T-helper 1 cell (primary cell): ENCODE measurements at places on chromosomes 12 and 14.

- DNase-seq = no peak
Measured at GRCh38 chr12:31318657-31319269, 7.2 kb downstream of the SINHCAF start.

GRCh38 chr12:54624315-54625279 is 10.1 kb downstream of the LACRT start:
- DNase-seq = no peak

- DNase-seq = no peak
Measured at GRCh38 chr12:26058818-26059217, 66.0 kb downstream of the BHLHE41 start.

DNA sequence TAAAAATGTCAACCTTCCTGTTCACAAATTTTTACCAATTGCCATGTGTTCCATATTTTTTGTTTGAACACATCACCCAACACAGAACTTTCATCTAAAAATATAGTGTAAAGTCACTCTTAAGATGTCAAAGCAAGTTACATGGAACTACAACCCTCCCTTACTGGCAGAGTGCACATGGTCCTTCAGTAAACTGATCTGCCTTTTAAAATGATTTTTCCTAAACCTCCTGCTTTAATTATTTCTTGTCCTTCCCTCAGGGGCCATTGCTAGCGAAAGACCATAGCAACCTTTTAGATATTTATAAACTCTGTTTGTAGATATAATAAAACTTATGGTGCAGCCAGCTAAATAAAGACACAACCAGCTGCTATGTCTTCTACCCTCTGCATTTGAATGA is 255.2 kb upstream of the FAR2 start:
- DNase-seq = no peak

GRCh38 chr14:82047777-82048470 is 514.3 kb upstream of the SEL1L start:
- no peak for DNase-seq

- DNase-seq = no peak
Measured at GRCh38 chr12:4047421-4047820, 174.2 kb upstream of the PARP11 start.

GRCh38 chr14:36485773-36486172 is 34.3 kb downstream of the NKX2-1 start:
- DNase-seq = no peak

GRCh38 chr12:117114784-117115183 is 15.6 kb upstream of the TESC start:
- no peak for DNase-seq

DNA sequence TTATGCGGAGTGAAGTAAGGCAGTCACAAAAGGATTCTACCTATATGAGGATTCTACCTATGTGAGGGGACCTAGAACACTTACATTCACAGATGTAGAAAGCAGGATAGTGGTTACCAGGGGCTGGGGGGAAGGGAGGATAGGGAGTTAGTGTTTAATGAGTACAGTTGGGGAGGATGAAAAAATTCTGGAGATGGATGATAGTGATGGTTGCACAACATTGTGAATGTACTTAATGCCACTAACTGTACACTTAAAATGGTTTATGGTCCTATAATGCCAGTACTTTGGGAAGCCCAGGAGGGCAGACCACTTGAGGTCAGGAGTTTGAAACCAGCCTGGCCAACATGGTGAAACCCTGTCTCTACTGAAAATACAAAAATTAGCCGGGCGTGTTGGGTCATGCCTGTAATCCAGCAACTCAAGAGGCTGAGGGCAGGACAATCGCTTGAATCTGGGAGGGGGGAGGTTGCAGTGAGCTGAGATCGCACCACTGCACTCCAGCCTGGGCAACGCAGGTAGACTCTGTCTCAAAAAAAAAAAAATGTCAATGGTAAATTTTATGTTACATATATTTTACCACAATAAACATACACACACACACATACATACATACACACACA is 25.4 kb downstream of the SVOP start:
- no peak for DNase-seq

DNA sequence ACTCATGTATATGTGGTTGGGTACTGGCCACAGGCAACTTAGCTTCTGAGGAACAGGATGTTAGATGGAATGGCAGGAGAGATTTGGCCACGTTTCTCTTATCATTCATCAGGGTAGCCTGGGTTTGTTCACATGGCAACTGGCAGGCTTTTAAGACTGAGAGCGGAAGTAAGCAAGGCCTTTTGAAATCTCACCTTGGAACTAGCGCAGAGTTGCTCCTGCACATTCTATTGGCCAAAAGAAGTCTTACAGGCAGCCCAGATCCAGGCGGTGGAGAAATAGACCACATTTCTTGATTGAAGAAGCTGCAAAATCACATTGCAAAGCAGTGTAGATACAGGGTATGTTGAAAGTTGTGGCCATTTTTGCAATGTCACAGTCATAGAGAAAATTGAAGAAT is 3.7 kb downstream of the CLEC4A start:
- no peak for DNase-seq

DNA sequence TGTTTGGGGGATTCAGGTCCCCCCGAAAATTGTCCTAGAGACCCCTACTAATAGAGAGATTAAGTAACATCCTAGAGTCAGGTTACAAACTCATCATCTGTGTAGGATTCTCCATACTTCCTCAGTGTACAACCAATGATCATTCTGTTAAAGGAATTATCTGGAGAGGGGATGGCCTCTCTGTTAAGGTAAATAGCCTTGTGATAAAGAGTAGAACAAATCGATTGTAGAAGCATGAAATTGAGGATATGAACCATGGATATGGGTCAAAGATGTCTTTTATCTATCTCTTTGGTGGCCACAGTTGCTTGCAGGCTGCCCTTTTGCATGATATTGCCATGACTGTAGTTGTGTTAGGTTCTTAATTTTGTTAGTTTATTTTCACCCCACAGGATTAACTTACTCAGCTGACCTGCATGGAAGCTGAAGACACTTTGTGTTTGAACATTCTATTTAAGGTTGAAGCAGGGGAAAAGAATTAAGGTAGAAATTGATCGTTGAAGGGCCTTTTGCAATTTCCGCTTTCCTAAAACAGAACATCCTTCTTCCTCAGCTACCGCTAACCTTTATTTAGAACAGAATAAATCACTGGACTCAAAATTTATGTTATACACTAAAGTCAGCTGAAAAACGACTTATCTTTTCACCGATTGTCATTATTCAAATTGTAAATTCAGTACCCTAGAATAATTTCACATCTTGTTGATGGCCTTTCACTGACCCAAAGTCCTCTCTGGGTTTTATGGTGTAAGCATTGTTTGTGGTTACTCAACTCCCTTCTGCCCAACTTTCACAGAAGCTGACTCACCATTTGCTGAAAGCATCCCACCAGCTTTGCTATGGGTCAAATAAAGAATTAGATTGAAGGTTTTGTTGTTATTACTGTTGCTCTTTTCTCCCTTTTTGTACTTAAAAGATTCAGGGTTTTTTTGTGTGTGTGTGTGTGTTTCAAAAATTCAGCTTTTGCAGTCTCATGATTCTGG is 52.3 kb downstream of the IRAK3 start:
- no peak for DNase-seq

DNA sequence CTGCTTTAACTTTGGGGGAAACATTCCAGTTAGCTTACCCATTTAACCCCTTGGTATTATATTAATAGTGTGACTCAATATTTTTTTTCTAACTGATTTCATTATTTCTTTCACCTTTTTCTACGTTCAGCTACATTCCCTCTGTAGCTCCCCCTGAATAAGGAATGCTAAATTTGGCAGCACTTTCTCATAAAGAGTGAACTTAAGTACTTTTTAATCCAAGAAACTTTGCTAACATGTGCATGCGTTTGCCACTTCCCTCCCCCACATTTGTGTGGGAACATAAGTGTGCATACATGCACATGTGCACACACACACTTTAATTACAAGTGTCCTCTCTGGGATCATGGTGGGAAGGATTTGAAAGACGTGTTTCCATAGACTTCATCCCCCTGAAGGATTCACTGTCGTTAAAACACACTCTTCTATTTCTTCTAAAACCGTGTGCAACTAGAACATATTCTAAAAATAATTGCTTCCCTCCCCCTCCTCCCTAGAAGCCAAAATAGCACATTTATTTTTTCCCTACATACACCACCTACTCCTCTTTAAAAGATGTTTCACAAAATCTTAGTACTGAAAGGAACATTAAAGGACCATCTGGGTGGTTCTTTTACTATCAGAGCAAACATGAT is 142.6 kb downstream of the PPM1H start:
- no peak for DNase-seq

GRCh38 chr14:91511043-91511383 is 903 bp upstream of the PPP4R3A start:
- no peak for DNase-seq

DNA sequence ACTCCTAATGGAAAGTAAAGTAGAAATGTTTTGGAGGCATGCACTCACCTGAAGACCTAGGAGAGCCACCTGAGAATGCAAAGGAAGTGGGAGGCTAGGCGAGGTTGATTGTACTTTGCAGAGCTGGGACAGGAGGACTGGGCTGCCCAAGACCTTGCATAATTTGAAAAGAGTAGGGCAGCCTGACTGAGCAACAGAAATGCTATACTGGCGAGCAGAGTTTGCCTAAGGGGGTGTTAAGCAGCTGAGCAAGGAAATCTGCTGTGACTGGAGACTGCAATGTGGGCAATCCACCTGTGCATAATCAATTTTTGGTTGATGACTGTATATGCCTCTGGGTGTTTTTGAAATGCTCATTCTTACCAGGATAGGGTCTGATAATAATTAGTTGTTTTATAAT is 834.1 kb downstream of the TRHDE start:
- DNase-seq = no peak

GRCh38 chr14:57244106-57244505 is 24.6 kb downstream of the EXOC5 start:
- no peak for DNase-seq

- no peak for DNase-seq
Measured at GRCh38 chr14:87233806-87234384, 759.1 kb downstream of the GALC start.

DNA sequence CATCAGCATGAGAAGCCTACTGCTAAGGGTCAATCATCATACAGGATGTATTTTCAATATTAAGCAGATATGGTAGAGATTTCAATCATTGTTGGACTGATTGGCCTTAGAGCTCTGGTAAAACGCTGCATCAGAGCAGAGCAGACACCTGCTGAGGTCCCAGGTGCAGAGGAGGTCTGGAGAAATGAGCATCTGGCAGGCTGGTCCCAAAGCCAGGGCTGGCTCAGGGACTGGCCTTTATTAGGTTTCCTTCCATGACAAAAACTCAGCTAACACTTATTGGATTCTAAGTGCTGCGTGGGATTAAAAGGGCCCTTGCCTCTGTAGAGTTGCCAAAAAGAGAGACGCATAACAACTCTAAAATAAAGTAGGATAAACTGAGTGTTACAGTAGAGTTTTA is 29.7 kb downstream of the AKAP6 start:
- no peak for DNase-seq

DNA sequence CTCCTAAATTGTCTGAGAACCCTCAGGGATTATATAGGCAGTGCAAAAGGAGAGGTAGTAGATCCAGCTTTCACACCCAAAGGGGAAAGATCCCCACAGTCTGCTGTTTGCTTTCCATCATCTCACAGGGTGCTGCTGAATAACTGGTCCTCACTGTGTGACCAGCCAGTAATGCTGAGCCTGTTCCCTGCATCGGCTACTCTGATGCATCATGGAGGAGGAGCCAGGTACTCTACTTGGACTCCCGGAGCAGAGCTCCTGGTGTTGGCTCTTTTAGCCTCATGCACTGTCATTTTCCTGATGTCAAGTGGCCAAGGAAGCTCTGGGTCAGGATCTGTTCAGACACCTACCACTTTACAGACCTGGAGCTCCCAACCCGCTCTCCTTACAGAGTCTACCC is 127.4 kb upstream of the ATF1 start:
- DNase-seq = no peak

DNA sequence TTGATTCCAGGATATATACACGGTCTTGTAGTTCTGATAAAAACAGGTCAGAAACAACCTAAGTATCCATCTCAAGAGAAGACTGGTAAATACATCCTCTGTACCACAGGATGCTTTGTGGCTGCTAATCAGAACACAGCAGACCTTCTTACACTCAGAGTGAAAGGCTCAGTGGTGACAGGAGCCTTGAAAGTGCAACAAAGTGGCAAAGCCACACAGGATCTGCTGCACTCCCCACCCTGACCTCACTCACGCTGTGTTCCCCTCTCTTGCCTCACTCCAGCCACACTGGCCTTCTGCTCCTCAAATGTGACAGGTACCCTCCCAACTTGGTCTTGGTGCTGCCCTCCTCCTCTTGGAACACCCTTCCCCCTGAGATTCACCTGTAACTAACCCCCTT is 98.1 kb upstream of the GRIP1 start:
- DNase-seq = no peak

GRCh38 chr12:88185988-88186387 is 43.9 kb downstream of the TMTC3 start:
- DNase-seq = no peak
